ENCODE measurements at places on chromosomes 11 and 22. TPM values are rescaled to one million over a fixed set of nuclear protein-coding genes. Genes with fewer than 3 reads are reported as not detected.

- no peaks in the 10 kb centered on the region for H3K27me3 ChIP-seq
- H3K4me3 ChIP-seq = no peak overlapping the region
- H3K27ac ChIP-seq = no peak overlapping the region
- H3K4me1 ChIP-seq = no peaks in the 10 kb centered on the region
- DNase-seq = no peak
These were observed 70.5 kb downstream of the RPUSD4 start for GRCh38 chr11:126140926-126141280.

DNA sequence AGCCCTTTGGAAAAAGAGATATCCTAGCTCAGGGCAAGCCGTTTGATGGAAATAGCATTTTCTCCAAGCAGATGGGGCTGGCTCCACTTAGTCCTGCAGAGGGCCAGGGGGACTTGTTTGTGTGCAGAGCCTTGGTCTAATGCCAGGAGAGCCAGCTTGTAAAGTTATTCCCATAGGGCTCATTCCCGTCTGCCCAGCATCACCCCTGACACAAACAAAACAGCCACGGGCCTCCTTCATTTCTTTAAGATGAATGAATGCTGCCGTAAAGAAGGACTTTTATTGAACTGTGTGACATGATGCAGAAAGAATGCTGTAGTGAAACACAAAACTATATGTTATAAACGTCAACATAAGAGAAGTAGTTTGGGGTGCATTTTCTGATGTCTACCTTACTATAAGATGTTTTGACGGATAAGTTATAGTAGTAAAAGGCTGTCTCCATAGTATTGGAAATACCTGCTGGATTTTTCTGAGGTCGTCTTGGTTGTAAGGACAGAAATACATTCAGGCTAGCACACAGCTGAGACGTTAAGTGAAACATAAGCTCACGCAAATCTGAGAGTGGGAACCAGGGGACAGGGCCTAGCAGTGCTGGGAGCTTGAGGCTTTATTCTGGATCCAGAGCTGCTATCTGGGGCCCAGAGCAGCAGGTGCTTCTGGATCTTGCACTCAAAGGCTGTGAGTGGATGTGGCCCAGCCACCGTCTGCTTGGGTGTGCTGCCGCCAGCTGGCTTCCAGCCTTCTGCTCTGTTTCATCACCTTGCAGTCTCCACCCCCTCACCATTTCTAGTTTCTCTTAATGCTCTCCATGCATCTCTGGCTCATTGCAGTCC is 53.3 kb downstream of the NCAM1 start:
- H3K36me3 ChIP-seq = no peaks in the 10 kb centered on the region
- H3K27me3 ChIP-seq = no peaks in the 10 kb centered on the region
- DNase-seq = peak; percentile 9
- no peak overlapping the region for H3K4me3 ChIP-seq

- H3K4me1 ChIP-seq = peaks cover 4% of the 10 kb centered on the region
- H3K36me3 ChIP-seq = no peaks in the 10 kb centered on the region
- H3K27me3 ChIP-seq = no peaks in the 10 kb centered on the region
- DNase-seq = no peak
These were observed 5.6 kb downstream of the DUSP8 start for GRCh38 chr11:1566381-1567051.

DNA sequence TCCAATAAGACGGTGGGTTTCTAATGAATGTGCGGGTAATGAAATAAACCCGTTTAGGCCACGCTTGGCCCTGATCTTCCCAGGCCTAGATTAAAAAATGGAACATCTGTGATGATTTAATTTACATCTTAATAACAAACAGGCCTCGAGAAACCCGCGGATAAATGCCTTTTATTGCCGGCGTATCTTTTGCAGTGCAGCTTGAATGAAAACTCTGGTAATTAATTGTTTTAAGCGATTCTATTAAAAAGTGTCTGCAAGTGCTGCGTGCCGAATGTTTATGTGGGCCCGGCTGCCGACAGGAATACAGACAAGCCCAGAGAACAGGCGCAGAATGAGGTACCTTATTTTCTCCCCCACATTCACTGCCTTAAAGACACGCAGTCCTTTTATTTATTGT is 420.7 kb downstream of the MN1 start:
- no peak overlapping the region for H3K4me3 ChIP-seq
- H3K27ac ChIP-seq = no peak overlapping the region
- no peaks in the 10 kb centered on the region for H3K36me3 ChIP-seq

- H3K27ac ChIP-seq = no peak overlapping the region
- H3K4me3 ChIP-seq = no peak overlapping the region
- no peaks in the 10 kb centered on the region for H3K4me1 ChIP-seq
- no peak for DNase-seq
- H3K36me3 ChIP-seq = no peaks in the 10 kb centered on the region
- H3K27me3 ChIP-seq = no peaks in the 10 kb centered on the region
These were observed 121.8 kb upstream of the SERPIND1 start for GRCh38 chr22:20652130-20652529.

DNA sequence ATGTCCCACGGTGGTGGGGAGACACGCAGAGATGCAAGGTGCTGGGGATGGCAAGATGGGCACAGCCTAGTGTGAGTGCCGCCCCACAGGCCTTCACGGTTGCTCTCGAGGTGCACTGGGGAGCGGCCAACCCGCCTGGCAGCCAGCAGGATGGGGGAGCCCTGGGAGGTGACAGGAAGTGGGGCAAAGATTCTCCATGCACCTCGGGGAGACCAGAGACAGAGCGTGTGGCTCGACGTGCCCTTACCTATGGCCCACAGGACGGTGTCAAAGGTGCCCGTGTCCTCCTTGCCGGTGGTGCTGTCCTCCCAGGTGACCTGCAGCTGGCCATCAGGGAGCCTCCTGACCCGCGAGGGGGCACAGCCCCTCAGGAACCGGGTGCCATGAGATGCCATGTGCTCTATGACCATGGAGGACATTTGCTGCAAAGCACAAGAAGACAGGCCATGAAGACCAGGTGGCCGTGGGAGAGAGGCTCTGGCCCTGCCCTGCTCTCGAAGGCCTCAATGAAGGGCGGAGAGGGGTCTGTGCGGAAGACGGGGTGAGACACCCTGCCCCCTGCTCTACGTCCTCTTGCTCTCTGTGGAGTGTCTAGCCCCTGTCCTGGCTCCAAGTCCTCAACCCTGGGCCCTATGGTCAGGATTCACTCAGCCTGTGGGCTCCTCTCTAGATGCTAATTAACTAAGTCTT is 40.6 kb upstream of the GNB1L start:
- no peak overlapping the region for H3K27ac ChIP-seq
- H3K36me3 ChIP-seq = no peaks in the 10 kb centered on the region
- peaks cover 19% of the 10 kb centered on the region for H3K4me1 ChIP-seq
- H3K4me3 ChIP-seq = no peak overlapping the region
- DNase-seq = no peak

GRCh38 chr11:71305451-71306125 is 53.2 kb upstream of the SHANK2 start:
- no peak overlapping the region for H3K4me3 ChIP-seq
- H3K27me3 ChIP-seq = no peaks in the 10 kb centered on the region
- peaks cover 18% of the 10 kb centered on the region for H3K4me1 ChIP-seq
- H3K27ac ChIP-seq = no peak overlapping the region
- no peaks in the 10 kb centered on the region for H3K36me3 ChIP-seq
- DNase-seq = no peak

- peak overlapping the region; percentile 58 for H3K4me3 ChIP-seq
- DNase-seq = no peak
- H3K27ac ChIP-seq = peak overlapping the region; percentile 25
- peaks cover 27% of the 10 kb centered on the region for H3K4me1 ChIP-seq
These were observed 869 bp downstream of the ZC3H7B start for GRCh38 chr22:41302021-41302767.

- no peaks in the 10 kb centered on the region for H3K36me3 ChIP-seq
- H3K4me3 ChIP-seq = no peak overlapping the region
- no peak for DNase-seq
- no peak overlapping the region for H3K27ac ChIP-seq
- no peaks in the 10 kb centered on the region for H3K4me1 ChIP-seq
These were observed 40.8 kb downstream of the BID start for GRCh38 chr22:17733466-17733865.

- no peaks in the 10 kb centered on the region for H3K27me3 ChIP-seq
- H3K27ac ChIP-seq = no peak overlapping the region
- no peak overlapping the region for H3K4me3 ChIP-seq
- H3K36me3 ChIP-seq = peaks cover 3% of the 10 kb centered on the region
- peaks cover 9% of the 10 kb centered on the region for H3K4me1 ChIP-seq
- no peak for DNase-seq
These were observed 26.7 kb downstream of the TREH start for GRCh38 chr11:118652681-118653181.

GRCh38 chr22:21990445-21991303 is 8.1 kb upstream of the TOP3B start:
- no peak overlapping the region for H3K27ac ChIP-seq
- no peak for DNase-seq
- no peaks in the 10 kb centered on the region for H3K36me3 ChIP-seq
- no peaks in the 10 kb centered on the region for H3K4me1 ChIP-seq

- peaks cover 65% of the 10 kb centered on the region for H3K4me1 ChIP-seq
- no peak overlapping the region for H3K4me3 ChIP-seq
- no peaks in the 10 kb centered on the region for H3K27me3 ChIP-seq
- peak overlapping the region; percentile 65 for H3K27ac ChIP-seq
These were observed 97.0 kb upstream of the DRD2 start for GRCh38 chr11:113572136-113572735.

- peak overlapping the region; percentile 98 for H3K27ac ChIP-seq
- no peak overlapping the region for H3K4me3 ChIP-seq
- no peaks in the 10 kb centered on the region for H3K27me3 ChIP-seq
- no peak for DNase-seq
- H3K36me3 ChIP-seq = peaks cover 2% of the 10 kb centered on the region
These were observed 28.3 kb upstream of the UPB1 start for GRCh38 chr22:24466716-24467328.

- DNase-seq = peak; percentile 93
- no peaks in the 10 kb centered on the region for H3K36me3 ChIP-seq
- H3K27me3 ChIP-seq = no peaks in the 10 kb centered on the region
- no peak overlapping the region for H3K4me3 ChIP-seq
These were observed 60.6 kb upstream of the AMPD3 start for GRCh38 chr11:10394229-10395101.

DNA sequence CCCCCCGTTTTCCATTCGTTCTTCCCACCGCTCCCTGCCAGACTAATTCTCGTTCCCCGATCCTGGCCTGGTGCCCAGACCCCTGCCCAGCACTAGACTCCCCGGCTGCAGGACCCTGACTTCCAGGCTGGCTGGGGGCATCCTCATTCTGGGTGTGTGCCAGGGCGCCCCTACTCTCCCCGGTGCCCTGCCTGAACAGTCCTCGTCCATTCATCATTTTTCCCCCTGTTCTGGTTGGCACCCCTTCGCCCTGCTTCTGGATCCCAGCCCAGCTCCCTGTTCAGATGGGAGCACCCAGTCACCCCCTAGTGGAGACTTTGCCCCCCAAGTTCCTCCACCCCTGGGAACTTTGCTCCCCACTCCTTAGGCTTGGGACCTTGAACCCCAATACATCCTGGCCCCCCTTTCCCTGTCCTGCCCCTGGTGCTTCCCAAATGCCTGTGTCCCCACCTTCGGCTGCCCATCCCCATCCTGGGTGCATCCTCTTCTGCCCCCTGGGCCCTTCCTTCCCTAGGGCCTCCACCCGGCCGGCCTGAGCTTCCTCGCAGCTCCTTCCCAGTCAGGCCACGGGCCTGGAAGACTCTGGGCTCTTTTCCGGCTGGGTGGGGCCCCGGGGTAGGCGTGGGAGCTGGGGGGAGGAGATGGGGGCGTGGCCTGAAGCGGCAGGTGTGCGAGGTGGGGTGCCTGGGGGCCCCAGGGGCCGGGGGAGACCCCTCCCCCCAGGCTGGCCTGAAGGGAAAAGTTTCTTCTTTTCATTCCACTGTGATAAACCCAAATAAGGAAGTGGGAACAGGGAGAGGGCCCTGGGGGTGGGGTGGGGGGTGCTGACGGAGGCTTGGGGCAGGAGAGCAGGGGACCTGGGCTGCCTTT is 908 bp downstream of the PLCB3 start:
- H3K27ac ChIP-seq = peak overlapping the region; percentile 85
- peak; percentile 77 for DNase-seq
- peaks cover 26% of the 10 kb centered on the region for H3K4me1 ChIP-seq

GRCh38 chr11:3016861-3017260 is 24.7 kb upstream of the NAP1L4 start:
- peaks cover 9% of the 10 kb centered on the region for H3K4me1 ChIP-seq
- H3K36me3 ChIP-seq = peaks cover 3% of the 10 kb centered on the region
- DNase-seq = no peak
- no peaks in the 10 kb centered on the region for H3K27me3 ChIP-seq
- H3K27ac ChIP-seq = no peak overlapping the region

DNA sequence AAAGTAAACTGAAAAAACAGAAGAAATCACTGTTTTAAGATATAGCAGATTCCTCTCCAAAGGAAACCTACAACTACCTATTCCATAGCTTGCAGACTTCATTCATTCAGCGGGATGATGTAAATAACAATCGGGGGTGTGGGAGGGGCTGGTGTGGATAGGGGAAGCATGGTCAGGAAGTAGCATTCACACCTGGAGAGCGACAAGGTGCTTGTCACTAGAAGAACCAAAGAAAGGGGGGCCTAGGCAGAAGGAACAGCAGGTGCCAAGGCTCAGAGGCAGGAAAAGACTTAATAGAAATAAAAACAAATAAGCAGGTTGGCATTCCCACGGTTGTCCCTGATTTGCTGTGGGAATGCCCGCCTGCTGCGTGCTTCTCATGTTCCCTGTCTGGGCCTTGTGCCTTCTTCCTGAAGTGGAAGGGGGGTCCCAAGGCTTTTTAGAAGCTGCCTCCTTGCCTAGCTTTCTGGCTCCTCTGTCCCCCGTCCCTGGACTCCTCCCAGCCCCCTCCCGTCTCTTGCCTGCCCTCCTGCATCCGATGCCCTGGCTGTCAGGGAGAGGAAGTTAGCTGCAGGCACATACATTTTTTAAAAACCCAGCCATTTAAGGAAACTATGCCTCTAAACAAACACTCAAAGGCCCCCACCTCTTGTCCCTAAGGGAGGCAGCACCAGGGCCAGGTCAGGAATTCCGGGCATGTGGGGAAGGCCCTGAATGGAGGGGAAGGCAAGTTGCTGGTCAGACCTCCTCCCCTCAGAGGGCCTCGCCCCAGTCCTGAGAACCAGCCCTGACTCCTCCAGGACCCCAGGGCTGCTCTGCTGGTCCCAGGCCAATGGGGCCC is 54.7 kb upstream of the PRDM11 start:
- no peak overlapping the region for H3K27ac ChIP-seq
- H3K27me3 ChIP-seq = no peaks in the 10 kb centered on the region
- H3K4me3 ChIP-seq = no peak overlapping the region
- H3K4me1 ChIP-seq = peaks cover 14% of the 10 kb centered on the region
- DNase-seq = peak; percentile 72
- no peaks in the 10 kb centered on the region for H3K36me3 ChIP-seq

DNA sequence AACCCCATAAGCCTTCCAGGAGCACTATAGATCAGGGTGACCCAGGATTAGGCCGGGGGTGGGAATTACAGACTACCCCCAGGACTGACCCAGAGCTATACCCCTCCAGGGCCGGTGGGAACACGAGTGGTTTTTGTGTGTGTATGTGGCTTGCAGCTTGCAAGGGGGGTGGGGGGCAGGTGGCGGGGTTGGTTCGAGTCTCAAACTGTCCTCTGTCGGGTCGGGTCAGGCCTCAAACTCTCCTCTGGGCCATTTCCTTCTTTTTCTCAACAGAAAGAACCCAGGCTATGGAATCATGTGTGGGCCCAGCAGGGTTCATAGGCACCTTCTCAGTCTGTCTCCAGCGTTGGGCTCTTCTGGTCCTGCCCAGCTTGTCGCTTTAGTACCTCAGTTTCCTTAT is 58.4 kb downstream of the BCR start:
- H3K27ac ChIP-seq = peak overlapping the region; percentile 43
- no peak overlapping the region for H3K4me3 ChIP-seq
- peaks cover 4% of the 10 kb centered on the region for H3K36me3 ChIP-seq

OR51I1 gene
- total RNA-seq = not detected

TRIM22 gene
- total RNA-seq = 0.58 TPM

NXPE1 gene
- total RNA-seq = not detected

CRACR2B gene
- 15.4 TPM for total RNA-seq

ZNHIT2 gene
- total RNA-seq = 12.2 TPM

MUC5AC gene
- 0.25 TPM for total RNA-seq

DCDC1 gene
- not detected for total RNA-seq

OR8D1 gene
- not detected for total RNA-seq

YPEL4 gene
- 0.32 TPM for total RNA-seq

All from Caco-2 (cell line).